T-helper 2 cell treated with Interferon-gamma antibody and Interleukin-4, amounts not matched to agents 5 μg/mL and 100 μg/mL, for 36 hours (primary cell): ENCODE measurements at places on chromosomes 7 and 10.

DNA sequence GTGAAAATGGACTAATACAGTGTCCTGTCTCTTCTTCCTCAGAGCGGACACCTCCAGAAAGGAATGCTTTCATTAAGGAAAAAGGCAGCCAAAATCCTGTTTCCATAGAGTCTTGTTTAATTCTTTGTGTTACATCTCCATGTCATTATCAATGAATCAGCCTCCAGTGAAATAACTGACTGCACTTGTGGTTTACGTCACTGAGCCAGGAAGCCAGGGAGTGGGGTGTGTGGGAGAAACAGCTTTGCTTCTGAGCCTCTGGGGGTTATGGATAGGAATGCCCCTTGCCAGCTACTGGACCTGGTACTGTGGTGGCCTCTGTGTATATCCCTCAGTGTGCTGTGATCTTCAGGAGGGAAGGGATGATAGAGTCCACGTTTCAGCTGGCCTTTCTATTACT is 416.8 kb downstream of the GALNT17 start:
- no peak overlapping the region for H3K27ac ChIP-seq
- no peaks in the 10 kb centered on the region for H3K4me1 ChIP-seq
- DNase-seq, result no peak

DNA sequence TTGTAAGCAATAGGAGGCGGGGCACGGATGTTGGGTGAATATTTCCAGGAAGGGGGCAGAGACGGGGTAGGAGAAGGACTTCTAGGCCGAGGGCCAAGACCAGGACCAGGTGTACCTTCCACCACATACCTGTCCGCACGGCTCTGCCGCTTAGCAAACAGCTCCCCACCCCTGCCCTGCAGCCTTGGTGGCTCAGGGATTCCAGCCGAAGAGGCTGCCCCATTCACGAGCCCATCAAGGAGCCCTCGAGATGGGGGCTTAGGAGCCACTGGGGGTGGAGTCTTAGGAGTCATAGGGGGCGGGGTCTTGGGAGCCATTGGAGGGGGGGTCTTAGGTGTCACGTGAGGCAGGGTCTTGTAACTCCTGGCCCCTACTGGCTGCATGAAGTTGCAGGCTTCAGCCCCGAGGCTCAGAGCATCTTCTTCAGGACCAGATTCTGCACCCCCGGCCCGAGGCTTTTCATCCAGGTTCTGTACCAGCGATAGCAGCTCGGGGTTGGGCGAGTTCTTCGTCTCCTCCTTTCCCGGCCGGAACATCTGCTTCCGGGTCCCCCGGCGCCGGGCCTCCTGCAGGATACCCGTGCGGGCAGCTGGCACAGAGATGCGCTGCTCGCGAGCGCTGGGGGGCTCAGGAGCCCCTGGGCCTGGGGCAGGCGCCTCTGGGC is 6.1 kb upstream of the MYOZ1 start:
- peak overlapping the region; percentile 50 for H3K4me3 ChIP-seq
- peaks cover 5% of the 10 kb centered on the region for H3K27me3 ChIP-seq
- H3K36me3 ChIP-seq, result no peaks in the 10 kb centered on the region
- peaks cover 17% of the 10 kb centered on the region for H3K4me1 ChIP-seq

GRCh38 chr7:20021831-20022230 is 195.4 kb downstream of the MACC1 start:
- H3K4me3 ChIP-seq, result no peak overlapping the region
- no peaks in the 10 kb centered on the region for H3K4me1 ChIP-seq
- H3K27me3 ChIP-seq, result no peaks in the 10 kb centered on the region
- H3K27ac ChIP-seq, result no peak overlapping the region

GRCh38 chr10:33791272-33791660 is 456.8 kb upstream of the NRP1 start:
- H3K36me3 ChIP-seq, result no peaks in the 10 kb centered on the region
- H3K4me3 ChIP-seq, result no peak overlapping the region
- no peak for DNase-seq
- no peaks in the 10 kb centered on the region for H3K4me1 ChIP-seq
- no peak overlapping the region for H3K27ac ChIP-seq

DNA sequence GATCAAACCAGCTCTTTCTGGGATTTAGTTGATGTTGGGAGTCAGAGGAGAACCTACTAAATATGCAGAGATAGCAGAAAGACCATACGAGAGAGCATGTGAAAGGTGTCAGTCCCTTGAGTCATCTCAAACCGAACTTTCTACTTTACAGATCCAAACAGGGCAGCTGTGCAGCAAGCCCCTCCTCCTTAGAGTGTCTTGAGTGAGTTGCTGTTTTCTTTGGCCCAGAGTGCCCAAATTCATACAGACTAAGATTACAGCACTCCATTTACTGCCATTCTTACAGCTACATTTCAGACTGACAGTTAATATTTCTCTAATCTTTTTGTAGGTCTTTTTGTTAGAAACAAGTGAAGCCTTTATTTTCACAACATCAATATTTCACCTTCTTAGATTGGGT is 53.4 kb downstream of the NRCAM start:
- no peaks in the 10 kb centered on the region for H3K36me3 ChIP-seq
- no peak overlapping the region for H3K27ac ChIP-seq
- H3K27me3 ChIP-seq, result peaks cover 5% of the 10 kb centered on the region
- no peak overlapping the region for H3K4me3 ChIP-seq
- no peak for DNase-seq
- no peaks in the 10 kb centered on the region for H3K4me1 ChIP-seq

- H3K36me3 ChIP-seq, result no peaks in the 10 kb centered on the region
- H3K27ac ChIP-seq, result no peak overlapping the region
- H3K27me3 ChIP-seq, result no peaks in the 10 kb centered on the region
- H3K4me1 ChIP-seq, result peaks cover 19% of the 10 kb centered on the region
These were observed 21.6 kb upstream of the ERCC6 start for GRCh38 chr10:49560526-49560925.

- H3K27ac ChIP-seq, result no peak overlapping the region
- H3K4me1 ChIP-seq, result no peaks in the 10 kb centered on the region
- DNase-seq, result no peak
- no peaks in the 10 kb centered on the region for H3K36me3 ChIP-seq
These were observed 1055.4 kb upstream of the AUTS2 start for GRCh38 chr7:68542831-68543230.

GRCh38 chr10:47269294-47269693 is 30.7 kb upstream of the GDF10 start:
- no peak for DNase-seq
- no peak overlapping the region for H3K4me3 ChIP-seq
- H3K36me3 ChIP-seq, result peaks cover 7% of the 10 kb centered on the region
- H3K27ac ChIP-seq, result no peak overlapping the region
- peaks cover 2% of the 10 kb centered on the region for H3K27me3 ChIP-seq

DNA sequence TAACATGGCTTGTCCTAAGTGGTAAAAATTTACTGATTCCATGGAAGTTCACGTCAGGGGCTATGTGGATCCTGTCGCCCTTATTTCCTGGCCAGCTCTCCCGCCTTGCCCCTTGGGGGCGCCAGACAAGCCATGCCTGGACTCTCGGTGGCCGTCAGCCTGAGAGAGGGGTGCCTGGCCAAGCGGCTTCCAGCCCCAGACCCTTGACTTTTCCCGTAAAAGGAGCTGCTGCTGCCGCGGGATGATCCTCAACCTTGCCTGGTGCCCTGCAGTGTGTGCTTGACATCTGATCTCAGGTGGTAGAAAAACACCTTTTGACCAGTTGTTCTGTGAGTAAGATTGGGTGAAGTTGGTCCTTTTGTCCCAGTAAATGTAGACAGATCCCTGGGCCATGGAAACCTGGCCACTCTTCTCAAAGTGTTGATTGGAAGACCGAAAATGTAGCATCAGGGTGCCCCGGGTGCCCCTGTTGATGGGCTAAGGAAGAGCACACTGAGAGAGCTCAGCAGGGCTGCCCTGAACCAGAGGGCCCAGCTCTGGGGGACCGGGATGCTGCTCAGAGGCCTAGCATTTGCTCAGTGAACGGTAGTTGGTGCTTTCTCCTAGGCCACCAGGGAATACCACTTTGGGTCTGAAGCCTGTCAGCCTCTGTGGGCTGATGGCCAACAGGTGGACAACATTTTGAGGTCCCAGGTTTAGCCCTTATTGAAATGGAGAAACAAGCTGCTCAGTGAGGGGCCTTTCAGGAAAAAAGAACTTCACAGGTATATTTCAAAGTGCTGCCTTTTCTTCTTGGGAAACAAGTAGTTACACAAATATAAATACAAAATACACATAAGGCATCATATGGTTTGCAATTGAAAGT is 162.5 kb downstream of the LRMDA start:
- DNase-seq, result no peak
- no peaks in the 10 kb centered on the region for H3K4me1 ChIP-seq
- H3K27ac ChIP-seq, result no peak overlapping the region
- H3K4me3 ChIP-seq, result no peak overlapping the region

DNA sequence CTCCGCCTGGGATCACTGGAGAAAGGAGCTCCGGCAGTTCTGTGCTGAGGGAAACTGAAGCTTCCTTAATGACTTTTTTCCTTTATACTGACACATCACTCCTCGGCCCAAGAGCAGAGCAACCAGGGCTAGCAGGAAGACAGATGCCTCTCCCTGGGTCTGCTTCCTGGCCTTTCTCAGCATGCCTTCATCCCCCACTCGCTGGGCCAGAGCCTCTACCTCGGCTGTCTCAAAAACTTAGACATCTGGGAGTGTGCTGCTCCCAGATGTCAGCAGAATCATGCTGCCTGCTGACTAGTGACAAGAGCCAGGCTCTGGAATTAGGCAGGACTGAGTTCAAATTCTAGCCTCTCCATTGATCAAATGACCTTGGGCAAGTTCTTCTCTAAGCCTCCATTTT is 24.4 kb upstream of the LRRC4 start:
- peaks cover 28% of the 10 kb centered on the region for H3K4me1 ChIP-seq
- H3K27ac ChIP-seq, result no peak overlapping the region
- no peaks in the 10 kb centered on the region for H3K27me3 ChIP-seq
- no peak for DNase-seq
- peaks cover 6% of the 10 kb centered on the region for H3K36me3 ChIP-seq
- H3K4me3 ChIP-seq, result no peak overlapping the region

DNA sequence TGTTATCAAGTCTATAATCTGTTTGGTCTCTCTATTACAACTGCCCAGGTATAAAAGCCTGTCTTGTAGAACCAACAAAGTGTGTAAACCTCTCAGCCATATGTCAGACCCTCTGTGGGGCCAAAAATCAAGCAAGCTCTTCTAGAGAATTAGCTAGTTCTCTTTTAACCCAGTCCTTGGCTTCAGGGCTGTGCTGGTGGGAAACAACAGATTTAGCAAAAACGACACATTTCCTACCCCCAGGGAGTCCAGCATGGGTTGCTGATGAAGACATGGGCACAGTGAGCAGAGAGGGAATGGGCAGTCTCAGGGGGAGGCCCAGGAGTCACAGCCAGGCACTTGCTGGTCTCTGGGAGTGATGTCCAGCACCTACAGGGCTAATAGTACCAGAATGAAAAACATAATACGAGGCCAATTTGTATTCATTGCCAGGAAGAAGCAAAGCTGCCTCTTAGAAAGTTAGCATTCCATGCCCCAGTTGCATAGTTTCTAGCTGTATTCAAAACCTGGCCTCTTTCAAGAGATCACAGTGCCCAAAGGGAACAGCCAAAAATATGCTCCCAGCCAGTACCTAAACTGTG is 80.1 kb downstream of the FRMD4A start:
- no peak overlapping the region for H3K4me3 ChIP-seq
- DNase-seq, result no peak
- no peaks in the 10 kb centered on the region for H3K4me1 ChIP-seq
- H3K27me3 ChIP-seq, result peaks cover 1% of the 10 kb centered on the region
- H3K36me3 ChIP-seq, result no peaks in the 10 kb centered on the region

- no peak overlapping the region for H3K27ac ChIP-seq
- H3K4me1 ChIP-seq, result no peaks in the 10 kb centered on the region
- no peaks in the 10 kb centered on the region for H3K27me3 ChIP-seq
- H3K4me3 ChIP-seq, result no peak overlapping the region
These were observed 50.6 kb upstream of the LRRC18 start for GRCh38 chr10:48990226-48990625.

GRCh38 chr7:22651036-22651435 is 76.0 kb upstream of the IL6 start:
- DNase-seq, result no peak
- peaks cover 2% of the 10 kb centered on the region for H3K36me3 ChIP-seq
- no peak overlapping the region for H3K4me3 ChIP-seq
- H3K27ac ChIP-seq, result no peak overlapping the region

DNA sequence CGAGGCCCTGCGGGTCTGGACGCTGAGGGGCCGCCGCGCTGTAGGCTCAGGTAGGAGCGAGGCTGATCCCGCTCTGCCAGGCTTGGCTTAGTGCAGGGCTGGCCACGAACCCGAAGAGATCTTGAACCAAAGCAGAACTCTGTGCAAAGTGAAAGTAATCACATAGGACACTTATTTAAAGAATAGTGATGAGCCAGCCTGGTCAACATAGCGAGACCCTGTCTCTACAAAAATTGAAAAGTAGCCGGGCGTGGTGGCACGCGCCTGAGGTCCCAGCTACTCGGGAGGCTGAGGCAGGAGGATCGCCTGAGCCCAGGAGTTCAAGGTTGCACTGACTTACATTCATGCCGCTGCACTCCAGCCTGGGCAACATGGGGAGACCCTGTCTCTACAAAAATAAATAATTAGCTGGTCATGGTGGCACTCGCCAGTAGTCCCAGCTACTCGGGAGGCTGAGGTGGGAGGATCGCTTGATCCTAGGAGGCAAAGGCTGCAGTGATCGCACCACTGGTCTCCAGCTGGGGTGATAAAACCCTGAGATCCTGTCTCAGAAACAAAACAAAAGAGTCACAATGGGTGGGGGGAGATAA is 541 bp downstream of the ZSCAN25 start:
- H3K27me3 ChIP-seq, result no peaks in the 10 kb centered on the region
- no peak for DNase-seq
- H3K4me3 ChIP-seq, result peak overlapping the region; percentile 92
- peak overlapping the region; percentile 91 for H3K27ac ChIP-seq
- H3K36me3 ChIP-seq, result peaks cover 42% of the 10 kb centered on the region

GRCh38 chr10:44301781-44302355 is 83.0 kb downstream of the CXCL12 start:
- H3K4me3 ChIP-seq, result no peak overlapping the region
- no peak for DNase-seq
- no peak overlapping the region for H3K27ac ChIP-seq
- H3K36me3 ChIP-seq, result no peaks in the 10 kb centered on the region
- H3K27me3 ChIP-seq, result peaks cover 3% of the 10 kb centered on the region

GRCh38 chr7:73395538-73396503 is 37.8 kb upstream of the FZD9 start:
- no peak for DNase-seq
- no peak overlapping the region for H3K27ac ChIP-seq
- no peak overlapping the region for H3K4me3 ChIP-seq
- H3K36me3 ChIP-seq, result no peaks in the 10 kb centered on the region

GRCh38 chr10:72832701-72833100 is 60.8 kb upstream of the OIT3 start:
- no peak for DNase-seq
- no peaks in the 10 kb centered on the region for H3K4me1 ChIP-seq
- H3K27me3 ChIP-seq, result no peaks in the 10 kb centered on the region
- no peak overlapping the region for H3K27ac ChIP-seq

DNA sequence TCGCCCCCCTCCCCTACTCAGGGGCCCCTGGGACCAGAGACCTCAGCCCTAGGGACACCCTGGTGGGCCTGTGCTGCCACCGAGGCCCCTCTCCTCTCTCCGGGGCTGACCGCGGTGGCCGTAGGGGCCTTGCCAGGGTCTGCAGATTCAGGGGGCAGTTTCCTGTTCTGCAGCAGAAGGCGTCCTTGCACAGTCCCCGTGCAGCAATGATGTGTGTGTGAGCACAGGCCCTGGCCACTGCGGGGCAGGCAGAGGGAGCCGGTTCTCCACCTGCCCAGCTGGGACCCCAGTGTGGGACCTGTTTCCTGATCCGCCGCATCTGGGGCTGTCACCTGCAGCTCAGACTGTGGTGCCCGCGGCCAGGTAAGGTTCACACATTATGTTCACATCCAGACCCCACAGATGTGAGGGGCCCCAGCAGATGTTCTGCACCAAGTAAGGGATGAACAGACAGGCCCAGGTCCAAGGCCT is 60.7 kb upstream of the DNAJB6 start:
- peaks cover 1% of the 10 kb centered on the region for H3K36me3 ChIP-seq
- peaks cover 12% of the 10 kb centered on the region for H3K4me1 ChIP-seq
- H3K4me3 ChIP-seq, result no peak overlapping the region
- no peak overlapping the region for H3K27ac ChIP-seq
- peaks cover 6% of the 10 kb centered on the region for H3K27me3 ChIP-seq
